ENCODE measurements at places on chromosomes 12 and 14.

DNA sequence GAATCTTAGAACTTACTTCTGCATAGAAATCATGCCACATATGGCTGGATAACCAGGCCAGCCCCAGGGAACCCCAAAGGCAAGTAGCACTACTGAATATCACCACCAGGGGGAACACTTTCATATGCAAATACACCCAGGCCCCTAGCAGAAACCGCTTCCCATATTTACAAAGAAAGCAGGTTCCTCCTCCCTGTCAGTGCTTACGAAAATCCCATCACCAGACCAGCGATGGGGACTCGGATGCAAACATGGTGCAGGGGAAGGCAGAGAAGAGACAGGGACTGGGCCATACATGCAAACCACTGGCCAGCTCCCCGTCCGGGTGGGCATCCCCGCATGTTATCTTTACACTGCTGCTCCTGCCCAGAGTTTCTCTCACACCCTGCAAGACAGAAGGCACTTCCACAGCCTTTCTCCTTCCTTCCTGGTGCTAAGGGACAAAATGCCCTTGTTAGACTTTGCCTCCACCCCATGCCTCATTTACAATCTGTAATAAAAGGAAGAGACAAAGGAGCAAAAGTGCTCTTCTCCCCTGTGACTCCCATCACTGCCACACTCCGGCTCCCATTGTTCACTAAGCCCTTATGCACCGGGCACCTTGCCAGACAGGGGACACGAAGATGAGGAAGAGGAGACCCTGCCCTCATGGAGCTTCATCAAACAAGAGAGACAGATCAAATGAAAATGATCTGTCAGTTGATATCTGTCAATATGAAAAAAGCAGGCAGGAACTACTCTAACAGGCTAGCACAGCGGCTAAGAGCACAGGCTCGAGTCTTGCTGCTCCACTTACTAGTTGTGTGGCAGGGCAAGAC is 62.3 kb downstream of the PTPN21 start:
- DNase-seq = peak; percentile 69

DNA sequence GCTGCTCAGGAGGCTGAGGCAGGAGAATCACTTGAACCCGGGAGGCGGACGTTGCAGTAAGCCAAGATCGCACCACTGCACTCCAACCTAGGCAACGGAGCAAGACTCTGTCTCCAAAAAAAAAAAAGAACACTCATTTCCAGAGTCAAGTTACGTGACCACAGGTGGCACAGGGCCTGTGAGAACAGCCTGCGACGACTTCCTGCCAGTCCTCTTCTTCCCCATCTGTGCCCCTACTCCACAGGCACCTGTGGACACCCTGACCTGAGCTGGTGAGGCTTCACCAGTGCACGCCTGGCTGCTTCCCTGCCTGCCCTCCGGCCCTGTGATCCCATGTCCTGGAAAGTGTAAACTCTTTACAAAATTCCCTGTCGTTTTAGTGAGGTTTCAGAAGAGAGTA is 77.7 kb downstream of the PPP2R5C start:
- DNase-seq = no peak

GRCh38 chr12:40241741-40242140 is 16.9 kb downstream of the LRRK2 start:
- no peak for DNase-seq

- DNase-seq = peak; percentile 56
Observed at GRCh38 chr14:104879201-104879982, 14.3 kb downstream of the CEP170B start.

DNA sequence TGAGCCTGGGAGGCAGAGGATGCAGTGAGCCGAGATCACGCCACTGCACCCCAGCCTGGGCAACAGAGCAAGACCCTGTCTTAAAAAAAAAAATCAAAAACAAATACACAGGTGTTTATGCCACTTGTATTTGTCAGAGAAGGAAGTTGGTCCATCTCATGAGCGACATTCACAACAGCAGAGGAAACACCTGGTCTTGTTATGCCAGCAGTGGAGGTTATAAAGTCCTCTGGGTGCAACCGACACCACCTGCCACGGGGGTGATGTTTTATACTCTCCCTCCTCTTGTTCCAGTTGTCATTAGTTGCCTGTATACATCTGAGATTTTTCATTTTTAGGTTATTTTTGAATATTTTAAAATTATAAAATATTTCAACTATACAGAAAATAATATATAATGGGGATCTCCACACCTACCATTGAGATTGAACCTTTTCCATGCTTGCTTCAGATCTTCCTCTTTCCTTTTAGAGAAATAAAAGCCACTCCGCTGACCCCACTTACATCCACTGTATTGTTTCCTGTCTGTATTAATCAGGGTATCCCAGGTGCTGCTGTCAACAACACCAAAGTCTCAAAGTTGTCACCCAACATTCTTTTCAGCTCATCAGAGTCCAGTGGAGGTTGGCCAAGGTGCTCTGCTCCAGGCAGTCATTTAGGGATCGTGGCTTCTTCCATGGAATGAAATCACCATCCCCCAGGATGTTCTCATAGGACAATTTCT is 65.1 kb downstream of the RNFT2 start:
- no peak for DNase-seq

DNA sequence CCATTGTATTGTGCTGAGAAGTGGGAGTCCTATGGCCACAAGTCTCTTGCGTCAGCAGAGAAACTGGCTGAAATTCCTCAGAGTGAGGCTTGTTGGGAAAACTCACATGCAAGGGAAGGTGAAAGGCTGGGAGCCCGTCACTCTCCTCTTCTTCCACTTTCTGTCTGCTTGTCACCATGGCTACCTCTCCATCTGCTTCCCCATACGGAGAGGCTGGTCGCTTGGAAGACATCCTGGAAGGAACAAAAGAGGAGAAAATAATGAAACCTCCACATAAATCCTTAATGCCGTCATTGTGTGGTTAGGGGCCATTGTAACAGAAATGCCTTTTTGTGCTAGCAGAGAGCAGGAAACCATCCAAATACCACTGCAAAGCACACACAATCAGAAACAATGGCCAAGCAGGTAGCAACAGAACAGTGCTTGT is 53.7 kb downstream of the SOX5 start:
- no peak for DNase-seq

- peak; percentile 24 for DNase-seq
Observed at GRCh38 chr14:61894452-61895077, 132.3 kb downstream of the SNAPC1 start.

DNA sequence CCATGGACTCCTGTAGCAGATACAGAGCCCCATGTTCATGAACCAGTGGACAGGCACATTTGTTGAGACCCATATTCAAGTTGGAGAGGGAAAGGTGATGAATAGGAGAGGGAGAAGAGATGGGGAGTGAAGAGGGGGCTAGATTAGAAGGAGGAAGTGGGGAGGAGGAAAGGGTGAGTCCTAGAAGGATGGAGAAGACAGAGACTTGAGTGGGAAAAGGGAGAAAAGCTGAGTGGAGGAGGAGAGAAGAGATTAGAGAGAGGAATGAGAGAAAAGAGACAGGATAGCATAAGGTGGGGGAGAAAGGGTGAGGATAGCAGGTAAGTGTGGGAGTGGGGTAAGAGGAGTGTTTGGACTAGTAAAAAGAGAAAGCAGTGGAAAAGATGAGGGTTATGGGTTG is 4.9 kb upstream of the ASIC1 start:
- no peak for DNase-seq

- no peak for DNase-seq
Observed at GRCh38 chr12:70543444-70543843, 93.8 kb downstream of the PTPRB start.

- no peak for DNase-seq
Observed at GRCh38 chr14:74577948-74578275, 34.1 kb downstream of the LTBP2 start.

- no peak for DNase-seq
Observed at GRCh38 chr12:3996322-3996721, 123.1 kb upstream of the PARP11 start.

GRCh38 chr14:32779840-32780239 is 158.8 kb upstream of the NPAS3 start:
- no peak for DNase-seq

- DNase-seq = no peak
Observed at GRCh38 chr12:124717318-124717717, 146.3 kb downstream of the SCARB1 start.

GRCh38 chr14:36271222-36271621 is 49.2 kb downstream of the MBIP start:
- no peak for DNase-seq

DNA sequence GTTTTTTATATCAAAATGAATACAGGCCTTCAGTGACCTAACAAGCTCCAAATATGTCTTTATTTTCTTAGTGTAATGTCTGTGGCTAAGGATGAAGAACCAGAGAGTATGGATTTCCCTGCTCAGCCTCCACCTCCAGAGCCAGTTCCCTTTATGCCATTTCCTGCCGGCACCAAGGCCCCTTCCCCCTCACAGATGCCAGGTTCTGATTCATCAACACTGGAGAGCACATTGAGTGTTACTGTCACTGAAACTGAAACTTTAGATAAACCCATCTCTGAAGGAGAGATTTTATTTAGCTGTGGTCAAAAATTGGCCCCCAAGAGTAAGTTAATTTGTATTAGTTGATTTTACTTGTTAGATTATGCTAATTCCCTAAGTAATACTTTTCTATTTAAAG is 61.0 kb downstream of the KIAA0586 start:
- DNase-seq = no peak

GRCh38 chr12:111180426-111181142 is 188.3 kb downstream of the PHETA1 start:
- DNase-seq = no peak

DNA sequence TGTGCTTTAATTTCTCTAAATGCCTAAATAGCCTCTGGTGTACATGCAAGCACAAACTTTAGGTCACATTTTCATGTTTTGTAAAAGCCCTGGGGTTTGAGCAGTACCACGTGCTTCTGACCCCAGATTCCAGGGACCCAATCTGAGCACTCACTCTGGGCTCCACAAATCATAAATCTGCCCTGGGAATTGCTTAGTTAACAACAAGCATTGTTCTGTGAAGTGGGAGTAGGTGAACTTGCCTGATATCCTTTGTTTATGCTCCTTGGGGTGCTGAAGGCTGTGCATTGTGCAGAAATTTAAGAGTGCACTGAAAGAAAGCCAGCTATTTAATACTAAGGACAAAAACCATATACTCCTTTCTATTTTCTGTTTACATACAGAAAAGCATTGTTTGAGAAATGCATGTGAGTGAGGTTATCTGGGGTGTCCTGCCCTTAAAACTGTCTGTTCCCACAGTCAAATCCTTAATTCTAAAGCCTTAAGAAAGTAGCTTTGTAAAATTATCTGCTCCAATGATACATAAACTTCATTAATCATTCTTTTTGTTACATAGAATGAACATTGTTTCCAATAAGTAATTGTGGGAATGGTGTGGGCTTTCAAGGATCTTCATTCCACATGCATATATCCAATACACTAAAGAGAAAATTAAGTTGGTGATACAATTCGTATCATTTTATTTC is 258.6 kb upstream of the NPAS3 start:
- DNase-seq = no peak

DNA sequence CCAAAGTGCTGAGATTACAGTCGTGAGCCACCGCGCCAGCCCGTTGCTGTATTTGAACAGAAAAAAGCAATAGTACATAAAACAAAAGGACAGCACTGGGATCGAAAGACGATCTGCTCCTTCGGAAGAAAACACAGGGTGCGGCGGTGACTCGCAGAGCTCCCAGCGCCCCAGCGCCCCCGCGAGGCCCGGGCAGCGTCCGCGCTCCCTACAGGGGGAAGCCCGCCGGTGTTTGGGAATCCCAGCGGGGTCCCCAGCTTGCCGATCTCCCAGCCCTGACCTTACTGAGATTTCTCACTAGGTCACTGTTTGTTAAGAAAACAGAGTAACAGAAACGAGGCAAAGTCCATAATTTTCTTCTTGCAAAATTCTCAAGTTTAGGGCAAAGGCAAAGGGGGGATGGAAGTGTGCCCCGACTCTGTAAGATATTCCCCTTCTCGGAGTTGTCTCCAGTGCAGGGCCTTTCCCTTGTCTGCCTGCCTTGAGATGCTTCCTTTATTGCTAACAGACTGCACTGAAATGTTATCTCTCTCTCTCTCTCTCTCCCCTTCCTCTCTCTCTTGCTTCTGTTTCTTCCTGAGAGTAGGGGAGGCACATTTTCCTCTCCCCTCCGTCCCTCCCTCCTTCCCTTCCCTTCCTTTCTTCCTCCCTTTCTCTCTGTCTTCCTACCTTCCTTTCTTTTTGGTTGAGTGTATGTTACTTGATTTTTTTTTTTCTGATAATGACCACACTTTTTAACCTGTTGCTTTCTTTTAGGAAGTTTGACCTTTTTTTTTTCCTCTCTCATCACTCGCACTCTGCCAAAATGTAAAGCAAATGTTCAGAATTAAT is 91.9 kb downstream of the TMEM30B start:
- DNase-seq = no peak

DNA sequence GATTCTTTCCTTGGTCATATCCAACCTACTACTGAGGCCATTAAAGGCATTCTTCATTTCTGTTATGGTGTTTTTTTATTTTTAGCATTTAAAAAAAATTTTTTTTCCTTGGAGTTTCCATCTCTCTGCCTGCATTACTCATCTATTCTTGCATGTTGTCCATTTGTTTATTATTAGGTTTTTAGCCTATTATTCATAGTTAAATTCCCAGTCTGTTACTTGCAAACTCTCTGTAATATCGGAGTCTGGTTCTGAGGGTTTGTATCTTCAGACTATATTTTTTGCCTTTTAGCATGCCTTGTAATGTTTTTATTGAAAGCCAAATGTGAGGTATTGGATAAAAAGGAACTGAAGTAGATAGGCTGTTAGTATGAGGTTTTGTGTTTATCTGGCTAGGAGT is 284.3 kb downstream of the FUT8 start:
- no peak for DNase-seq

- DNase-seq = no peak
Observed at GRCh38 chr12:119012179-119012578, 30.8 kb downstream of the SRRM4 start.

DNA sequence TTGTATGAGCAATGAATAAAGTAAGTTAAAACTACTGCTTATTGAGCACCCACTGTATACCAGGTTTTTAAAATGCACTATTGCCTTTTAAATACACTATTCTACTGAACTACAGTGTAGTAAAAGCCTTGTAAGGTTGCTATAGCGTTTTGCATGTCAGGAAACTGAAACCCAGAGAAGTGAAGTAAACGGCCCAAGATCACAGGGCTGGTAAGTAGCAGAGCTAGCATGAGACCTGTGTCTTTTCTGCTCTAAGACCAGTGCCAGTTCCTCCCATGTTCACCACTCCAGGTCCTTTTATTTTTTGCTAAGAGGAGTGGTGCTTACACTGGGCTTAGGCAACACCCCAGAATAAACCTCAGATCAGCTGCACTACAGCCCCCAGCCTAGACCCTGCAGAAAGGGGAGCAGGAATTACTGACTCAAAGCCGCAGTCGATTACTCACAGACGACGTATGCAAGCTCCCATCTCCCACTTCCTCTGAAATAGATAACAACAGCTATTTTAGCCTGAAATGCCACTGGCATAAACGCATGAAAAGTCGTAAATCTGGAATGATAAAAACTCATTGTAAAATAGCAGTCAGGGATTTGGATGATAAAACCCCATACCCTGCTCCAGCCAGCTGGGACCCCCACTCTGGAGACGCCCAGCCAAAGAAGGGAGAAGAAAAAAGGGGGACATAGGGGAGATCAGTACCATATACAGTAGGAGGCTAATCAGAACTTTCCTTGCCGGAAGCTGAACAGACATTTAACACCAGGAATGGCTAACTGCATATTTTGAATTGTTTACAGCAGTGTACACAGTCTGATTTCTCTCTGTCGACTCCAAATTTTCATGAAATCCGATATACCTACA is 108.3 kb downstream of the NUAK1 start:
- no peak for DNase-seq
